Activated naive CD8-positive, alpha-beta T cell treated with anti-CD3 and anti-CD28 coated beads, Interleukin-2, amount 50 U/mL, for 24 hours (primary cell): ENCODE measurements at places on chromosomes 5 and 9.

DNA sequence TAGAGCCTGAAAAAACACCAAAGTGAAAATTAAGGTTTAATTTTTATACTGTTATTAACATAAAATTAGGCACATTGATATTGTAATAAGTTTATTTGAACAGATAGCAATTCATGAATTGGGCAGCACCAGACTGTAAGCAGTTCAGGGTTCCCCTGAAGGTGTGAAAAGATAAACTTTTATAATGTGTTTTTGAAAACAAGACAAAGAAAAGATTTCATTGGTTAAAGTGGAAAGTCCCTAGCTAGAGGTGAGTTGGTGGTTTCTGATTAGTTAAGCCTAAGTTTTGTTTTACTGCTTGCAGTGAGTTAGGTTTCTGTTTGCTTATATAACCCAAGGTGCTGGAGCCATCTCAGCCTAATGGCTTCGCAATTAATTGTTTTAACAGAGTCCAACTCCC lies 96.5 kb upstream of the RPS23 start:
- no peak for DNase-seq

DNA sequence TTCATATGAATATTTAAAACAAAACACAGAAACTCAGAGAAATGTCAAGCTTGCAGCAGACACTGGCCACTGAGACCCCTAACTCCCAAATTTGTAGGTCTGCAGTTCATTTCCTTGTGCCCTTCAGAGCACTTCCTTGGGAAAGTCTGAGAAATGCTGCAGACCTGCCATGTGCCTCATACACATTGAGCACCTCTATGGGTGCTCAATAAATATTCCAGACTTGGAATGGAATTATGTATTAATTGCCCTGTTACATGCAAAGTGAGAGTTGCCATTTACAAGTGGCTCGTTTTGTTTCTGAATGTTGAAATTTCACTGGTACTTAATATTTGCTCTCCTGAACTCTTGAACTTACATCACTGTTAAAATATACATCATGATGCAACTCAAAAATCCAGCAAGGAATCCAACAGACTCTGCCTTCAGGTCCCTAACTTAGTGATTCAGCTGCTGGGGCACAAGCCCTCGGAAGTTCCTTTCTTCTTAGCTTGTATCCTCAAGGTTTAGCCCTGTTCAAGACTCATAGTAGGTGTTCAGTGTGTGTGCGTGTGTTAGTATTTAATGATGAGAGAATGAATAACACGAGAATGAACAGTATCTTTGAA lies 90.6 kb downstream of the PTCD2 start:
- DNase-seq = no peak

GRCh38 chr9:115104908-115105307 lies 13.0 kb downstream of the TNC start:
- no peak for DNase-seq

- DNase-seq = no peak
These were observed 271.6 kb downstream of the RAB3C start for GRCh38 chr5:58854441-58854840.

DNA sequence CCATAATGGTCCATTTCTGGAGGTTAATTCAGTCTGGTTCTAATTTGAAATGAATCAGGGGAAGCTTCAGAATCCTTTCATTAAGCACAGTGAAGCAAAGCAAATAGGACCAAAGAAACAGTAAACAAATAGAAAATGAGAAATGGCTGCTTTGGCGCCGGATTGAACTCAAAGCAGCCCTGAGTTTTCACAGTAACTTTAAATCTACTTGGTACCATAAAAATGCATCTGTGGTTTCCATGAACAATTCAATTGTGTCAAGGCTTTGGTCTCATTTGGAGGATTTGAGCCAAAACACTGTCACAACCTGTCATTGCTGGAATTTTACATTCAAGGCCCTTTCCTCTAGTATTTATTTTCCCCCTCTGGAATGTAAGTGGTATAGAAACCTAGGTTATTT lies 25.9 kb upstream of the DAPK1 start:
- DNase-seq = no peak

- DNase-seq = no peak
These were observed 1.0 kb downstream of the ADAMTS13 start for GRCh38 chr9:133423216-133423615.

GRCh38 chr9:4389755-4390154 lies 89.9 kb upstream of the GLIS3 start:
- no peak for DNase-seq

DNA sequence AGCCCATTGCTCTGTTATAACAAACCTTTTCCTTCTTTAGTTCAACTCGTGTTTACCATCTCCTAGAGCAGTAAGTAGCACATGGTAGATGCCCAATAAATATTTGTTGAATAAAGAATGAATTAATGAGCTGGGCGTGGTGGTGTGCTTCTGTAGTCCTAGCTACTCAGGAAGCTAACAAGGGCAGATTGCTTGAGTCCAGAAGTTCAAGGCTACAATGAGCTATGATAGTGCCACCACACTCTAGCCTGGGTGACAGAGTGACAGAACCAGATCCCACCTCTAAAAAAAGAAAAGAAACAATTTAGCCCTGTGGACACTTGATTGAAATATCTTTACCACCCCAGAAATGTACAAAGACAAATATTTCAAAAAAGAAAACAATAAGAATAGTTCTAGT lies 14.6 kb upstream of the PAM start:
- no peak for DNase-seq

GRCh38 chr9:22044583-22044982 lies 35.5 kb upstream of the CDKN2B start:
- no peak for DNase-seq

- no peak for DNase-seq
These were observed 162.6 kb upstream of the PPP1R2B start for GRCh38 chr5:156687514-156687913.

DNA sequence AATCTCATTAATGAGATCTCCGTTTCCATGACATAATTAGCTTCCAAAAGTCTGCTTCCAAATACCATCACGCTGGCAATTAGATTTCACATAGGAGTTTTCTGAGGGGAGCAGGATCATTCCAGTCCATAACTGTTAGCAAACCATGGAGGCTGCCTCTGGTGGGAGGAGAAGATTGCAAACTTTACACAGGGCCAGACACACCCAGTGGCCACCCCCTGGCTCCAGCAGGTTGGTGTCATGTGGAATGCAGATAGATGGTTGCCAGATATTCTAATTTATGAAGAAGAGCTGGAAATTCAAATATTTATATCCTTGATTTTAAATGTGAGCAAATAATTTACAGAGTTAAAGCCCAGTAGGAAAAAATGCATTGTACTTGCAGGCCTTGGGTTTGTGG lies 164.2 kb downstream of the ICE1 start:
- no peak for DNase-seq

DNA sequence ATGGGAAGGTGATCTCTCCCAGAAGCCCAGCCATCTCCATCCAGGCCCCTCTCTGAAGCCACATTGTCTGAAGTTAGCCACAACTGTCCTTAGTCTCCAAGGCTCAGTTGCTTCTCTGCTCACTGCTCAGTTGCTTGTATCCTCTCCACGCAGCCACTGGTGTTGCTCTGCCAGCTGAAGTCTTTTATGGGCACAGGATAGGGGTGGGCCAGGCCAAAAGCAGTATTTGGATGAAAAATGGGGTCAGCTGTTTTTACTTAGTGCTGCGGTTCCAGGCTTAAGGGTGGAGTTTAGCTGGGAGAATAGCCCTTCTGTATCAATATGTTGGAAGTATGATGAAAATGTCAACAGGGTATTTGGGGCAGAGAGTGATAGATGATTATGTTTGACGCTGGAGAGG lies 168.8 kb upstream of the PPP1R2B start:
- DNase-seq = no peak

GRCh38 chr9:137139468-137140150 lies 655 bp downstream of the GRIN1 start:
- DNase-seq = no peak

DNA sequence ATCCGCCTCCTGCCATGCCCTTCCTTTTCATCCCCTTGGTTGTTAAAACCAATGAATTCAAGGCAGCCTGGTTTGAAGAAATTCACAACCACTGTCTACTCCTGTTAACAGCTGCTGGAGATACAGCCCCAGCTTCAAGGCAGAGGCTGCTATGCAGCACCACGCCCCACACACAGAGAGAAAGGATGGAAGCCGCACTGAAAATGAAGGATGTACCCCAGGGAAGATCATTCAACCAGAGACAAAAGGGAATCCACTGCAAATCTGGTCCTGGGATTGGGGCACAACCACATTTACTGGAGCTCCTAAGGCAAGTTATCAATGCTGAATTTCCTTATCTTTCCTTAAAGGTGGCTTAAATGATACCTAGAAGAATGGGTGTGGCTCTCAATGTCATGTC lies 58.7 kb downstream of the DPYSL3 start:
- DNase-seq = no peak

DNA sequence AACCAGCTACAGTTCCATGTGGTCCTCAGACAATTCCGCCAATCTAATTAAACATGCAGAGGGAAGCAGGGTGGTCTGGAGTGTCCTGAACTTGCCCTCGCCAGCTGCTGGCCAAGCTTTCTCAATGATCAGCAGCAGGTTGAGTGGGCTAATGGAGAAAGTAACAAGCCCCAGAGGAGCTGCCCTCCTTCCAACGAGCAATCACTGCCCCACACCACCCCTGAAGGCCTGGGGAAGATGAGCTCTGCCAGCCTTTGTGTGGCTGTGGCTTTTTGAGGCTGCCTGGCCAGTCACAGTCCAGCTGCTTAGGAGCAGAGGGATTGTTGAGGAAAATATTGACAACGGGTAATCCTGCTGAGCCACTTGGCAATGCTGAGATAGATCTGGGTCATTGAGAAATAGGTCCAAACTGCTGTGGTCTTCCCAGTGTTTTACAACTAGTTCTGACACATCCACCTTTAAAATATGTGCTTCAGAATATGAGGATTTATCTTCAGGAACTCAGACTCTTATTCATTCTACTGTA lies 107.3 kb downstream of the CD180 start:
- DNase-seq = no peak

GRCh38 chr5:1570975-1571374 lies 47.2 kb upstream of the LPCAT1 start:
- no peak for DNase-seq

- DNase-seq = no peak
These were observed 25.5 kb downstream of the NUP188 start for GRCh38 chr9:128972956-128973355.

DNA sequence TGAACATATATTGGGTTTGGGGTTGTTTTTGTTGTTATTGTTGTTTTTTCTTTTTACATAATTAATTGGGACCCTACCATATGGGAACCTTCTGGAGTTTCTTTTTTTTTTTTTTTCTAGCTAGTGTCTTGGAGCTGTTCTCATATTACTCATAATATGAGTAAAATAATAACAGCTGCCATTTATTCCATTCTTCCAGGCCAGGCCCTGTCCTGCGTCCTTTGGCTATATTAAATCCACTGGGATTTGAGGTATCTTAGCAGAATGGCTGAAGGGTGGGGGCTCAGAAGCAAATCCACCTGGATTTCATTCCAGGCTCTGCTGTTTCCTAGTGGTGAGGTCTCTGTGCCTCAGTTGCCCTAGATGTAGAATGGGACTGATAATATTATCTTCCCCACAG lies 47.2 kb upstream of the RPL26L1 start:
- DNase-seq = no peak

DNA sequence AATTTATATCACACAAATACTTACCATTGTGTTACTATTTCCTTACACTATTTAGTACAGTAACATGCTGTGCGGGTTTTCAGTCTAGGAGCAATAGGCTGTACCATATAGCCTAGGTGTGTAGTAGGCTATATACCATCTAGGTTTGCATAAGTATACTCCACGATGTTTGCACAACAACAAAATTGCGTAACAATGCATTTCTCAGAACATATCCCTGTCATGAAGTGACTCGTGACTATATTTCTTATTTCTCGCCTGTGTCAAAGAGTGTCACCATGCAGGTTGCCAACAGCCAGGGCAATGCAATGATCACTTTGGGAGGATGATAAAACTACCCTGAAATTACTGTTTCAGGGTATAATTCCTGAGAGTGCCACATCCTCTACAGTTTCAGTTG lies 65.6 kb upstream of the CD180 start:
- no peak for DNase-seq

- no peak for DNase-seq
These were observed 856.6 kb downstream of the MAT2B start for GRCh38 chr5:164361986-164362385.

- DNase-seq = peak; percentile 76
These were observed 238.1 kb downstream of the ROR2 start for GRCh38 chr9:91711755-91712601.

DNA sequence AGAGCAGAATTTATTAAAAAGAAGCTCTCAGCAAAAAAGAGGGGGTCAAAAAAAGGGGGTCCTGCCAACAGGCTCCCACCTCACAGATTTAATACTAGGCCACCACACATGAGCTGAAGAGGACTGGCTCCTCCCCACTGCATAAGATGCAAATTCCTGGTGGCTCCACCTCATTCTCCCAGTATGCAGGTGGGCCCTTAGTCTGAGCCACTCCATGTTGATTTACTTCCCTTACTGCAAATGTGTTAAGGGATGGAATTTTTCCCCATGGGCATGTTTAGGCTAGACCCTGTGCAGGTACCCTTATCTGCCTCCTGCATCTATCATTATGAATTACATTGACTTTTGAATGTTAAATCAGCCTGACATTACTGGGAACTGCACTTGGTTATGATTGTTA lies 82.9 kb downstream of the ISOC1 start:
- DNase-seq = no peak

- DNase-seq = no peak
These were observed 79.3 kb upstream of the ITGA1 start for GRCh38 chr5:52708463-52708862.

GRCh38 chr9:123008909-123009308 lies 24.6 kb upstream of the GPR21 start:
- DNase-seq = no peak

DNA sequence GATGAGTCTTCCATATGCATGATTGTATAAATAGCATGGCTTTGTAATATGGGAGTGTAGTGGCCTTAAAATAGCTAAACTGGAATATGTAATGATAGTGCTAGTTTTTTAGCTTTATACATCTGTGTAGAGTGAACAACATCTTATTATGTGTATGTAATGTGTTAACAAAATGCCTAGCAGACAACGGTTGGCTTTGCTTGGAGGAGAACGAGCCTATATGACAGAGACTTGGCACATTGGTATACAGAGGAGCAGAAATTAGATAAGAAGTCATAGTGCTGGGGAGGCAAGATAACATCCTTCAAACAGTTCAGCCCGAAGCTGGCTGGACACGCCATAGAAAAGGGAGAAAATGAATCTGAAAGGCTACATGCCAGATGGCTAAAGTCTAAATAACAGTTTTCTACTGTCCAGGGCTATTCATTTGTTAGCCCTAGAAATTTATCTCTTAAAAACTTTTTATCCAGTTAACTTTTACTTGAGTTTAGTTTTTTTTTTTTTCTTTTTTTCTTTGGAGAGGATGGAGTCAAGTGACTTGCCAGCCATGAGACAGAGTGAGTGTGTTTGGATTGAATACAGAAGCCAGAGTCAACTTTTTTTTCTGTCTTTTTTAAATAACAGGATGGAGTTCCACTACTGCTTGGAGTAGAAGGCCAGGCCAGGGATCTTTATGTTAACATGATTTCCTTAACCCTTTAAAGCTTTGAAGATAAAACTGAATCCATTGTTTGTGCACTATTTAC lies 214.4 kb upstream of the ACTBL2 start:
- DNase-seq = no peak

- DNase-seq = no peak
These were observed 60.5 kb downstream of the BARX1 start for GRCh38 chr9:93894691-93895079.
